Fibroblast of mammary gland (primary cell): ENCODE measurements at places on chromosomes 6 and 20.

DNA sequence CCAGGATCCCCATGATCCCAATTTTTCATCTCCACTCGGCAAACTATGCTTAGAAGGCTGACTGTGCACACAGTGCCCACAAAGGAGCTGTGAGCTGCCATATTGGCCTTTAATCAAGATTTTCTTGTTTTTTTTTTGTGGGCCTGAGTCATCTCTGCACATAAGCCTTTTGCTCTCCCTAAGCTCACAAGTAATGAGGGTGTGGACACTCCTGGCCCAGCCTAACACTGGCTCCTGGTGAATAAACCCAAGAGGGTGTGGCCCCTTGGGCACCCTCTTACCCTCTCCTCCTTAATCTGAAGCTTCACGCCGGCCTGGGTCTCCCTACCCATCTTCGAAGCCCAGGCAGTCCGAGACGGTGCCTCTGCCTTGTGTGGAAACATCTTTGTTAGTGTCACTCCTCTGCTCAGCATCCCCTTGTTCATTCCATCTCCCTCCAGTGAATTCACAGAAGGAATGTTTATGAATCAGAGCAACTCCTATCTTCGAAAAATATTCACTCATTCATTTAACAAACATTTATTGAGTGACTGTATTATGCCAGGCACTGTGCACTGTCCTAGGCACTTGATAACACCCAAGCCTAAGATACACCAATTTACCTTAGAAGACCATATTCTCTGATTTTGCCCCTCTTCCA lies 22.2 kb upstream of the MRPS10 start:
- DNase-seq: peak; percentile 72

DNA sequence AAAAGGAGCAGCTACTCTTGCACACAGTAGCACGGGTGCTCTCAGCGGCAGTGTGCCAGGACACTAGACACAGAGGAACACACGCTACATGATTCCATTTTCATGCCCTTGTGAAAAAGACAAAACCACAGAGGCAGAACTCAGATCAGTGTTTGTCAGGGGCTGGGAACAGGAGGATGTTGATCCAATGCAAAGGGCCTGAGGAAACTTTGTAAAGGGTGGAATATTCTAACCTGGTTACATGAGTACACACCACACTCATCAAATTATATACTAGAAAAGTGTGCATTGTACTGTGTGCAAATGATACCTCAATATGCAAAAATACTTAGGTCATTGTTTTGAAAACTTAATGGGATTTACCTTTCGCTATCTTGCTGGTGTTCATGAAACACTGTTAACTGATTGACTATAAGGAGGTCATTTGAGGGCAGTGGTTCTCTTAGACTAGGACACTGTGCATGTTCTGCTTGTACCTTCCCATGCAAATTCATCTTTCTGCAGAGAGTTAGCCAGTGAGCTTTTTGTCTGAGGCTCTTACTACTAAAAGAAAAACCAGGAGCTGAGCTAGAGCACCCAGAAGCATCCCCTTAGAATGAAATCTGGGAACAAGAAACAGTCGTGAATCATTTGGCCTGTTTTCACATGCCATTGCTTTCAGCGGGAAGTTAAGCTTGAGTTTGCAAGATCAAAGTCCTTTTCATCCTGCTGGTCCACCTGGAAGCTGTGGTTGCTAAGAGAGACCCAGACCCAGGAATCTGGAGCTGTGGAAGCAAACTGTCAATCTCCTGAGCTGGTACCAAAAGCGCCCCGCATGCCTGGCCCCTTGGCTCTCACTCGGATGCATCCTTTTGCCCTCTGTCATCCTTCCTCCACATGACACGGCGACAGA lies 204.8 kb downstream of the TTLL2 start:
- no peak for DNase-seq

GRCh38 chr6:47044397-47044796 lies 2.3 kb upstream of the ADGRF1 start:
- DNase-seq: no peak

DNA sequence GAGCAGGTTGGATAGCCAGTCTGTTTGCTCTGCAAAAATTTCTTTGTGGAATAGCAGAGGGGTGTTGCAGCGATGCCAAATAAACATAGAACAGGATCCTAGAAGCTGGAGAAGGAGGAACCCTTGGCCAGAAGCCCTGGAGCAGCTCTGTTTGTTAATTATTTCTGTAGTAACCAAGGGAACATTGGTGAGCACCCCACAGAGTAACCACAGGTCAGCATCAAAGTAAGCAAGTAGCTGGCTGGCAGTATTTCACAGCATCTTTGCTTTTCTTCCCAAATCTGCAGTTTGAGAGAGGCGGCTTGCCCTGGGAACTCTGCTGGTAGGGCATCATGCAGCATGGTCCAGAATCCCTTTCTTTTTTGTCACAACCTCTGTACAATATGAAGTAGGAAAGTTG lies 12.7 kb upstream of the APMAP start:
- peak; percentile 6 for DNase-seq

- DNase-seq: no peak
Observed at GRCh38 chr6:38701551-38701950, 1.4 kb downstream of the GLO1 start.

GRCh38 chr6:109701774-109702173 lies 10.7 kb downstream of the FIG4 start:
- DNase-seq: no peak

DNA sequence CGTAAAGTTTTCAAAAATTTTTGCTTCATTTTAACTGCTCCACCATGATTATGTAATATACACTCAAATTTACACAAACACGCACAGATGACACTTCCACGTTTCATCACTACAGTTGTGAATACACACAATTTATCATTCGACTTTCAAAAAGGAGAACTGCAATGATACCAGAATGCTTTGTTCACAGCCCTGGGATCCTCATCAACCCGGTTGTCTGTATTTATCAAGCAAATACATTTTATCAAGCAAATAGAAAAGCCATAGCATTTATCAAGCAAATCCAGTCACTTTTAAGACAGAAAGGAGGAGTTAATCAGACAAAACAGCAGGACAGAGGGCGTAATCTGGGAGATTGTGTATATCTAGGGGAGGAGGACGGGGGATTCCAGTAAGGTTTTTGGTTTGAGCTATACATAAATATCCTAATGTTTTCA lies 20.3 kb upstream of the ABT1 start:
- no peak for DNase-seq

DNA sequence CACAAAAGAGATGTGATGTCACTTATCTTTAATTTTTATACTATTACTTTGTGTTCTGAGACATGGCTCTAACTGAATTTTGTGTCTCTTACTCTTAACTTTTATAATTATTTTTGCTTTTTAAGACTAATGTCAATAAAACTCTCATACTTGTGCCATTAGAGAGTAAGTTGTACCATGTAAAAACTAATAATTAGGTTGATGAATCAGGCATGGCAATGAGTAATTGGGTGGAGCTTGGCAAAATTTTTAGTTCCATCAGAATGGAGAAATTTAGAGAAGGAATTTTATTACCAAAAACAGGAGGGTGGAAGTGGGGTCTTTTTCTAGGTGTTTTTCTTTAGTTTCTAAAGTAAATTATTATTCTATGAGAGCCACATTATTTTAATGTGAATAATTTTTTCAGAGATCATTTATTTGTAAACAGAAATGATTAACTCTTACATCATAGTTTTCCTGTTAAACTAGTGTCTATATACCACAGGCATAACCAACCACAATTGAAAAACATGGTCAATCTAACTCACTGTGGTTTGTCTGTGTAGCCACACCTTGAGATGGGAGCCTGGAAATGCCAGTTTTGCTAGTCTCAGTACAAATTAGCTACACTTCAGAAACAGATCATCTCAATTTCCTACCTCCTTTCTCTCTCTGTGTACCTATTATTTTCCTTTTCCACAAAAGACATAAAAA lies 51.8 kb downstream of the ELOVL4 start:
- DNase-seq: peak; percentile 64

GRCh38 chr6:167122041-167122826 lies 662 bp upstream of the CCR6 start:
- no peak for DNase-seq

- no peak for DNase-seq
Observed at GRCh38 chr6:6545616-6546317, 42.8 kb upstream of the LY86 start.

DNA sequence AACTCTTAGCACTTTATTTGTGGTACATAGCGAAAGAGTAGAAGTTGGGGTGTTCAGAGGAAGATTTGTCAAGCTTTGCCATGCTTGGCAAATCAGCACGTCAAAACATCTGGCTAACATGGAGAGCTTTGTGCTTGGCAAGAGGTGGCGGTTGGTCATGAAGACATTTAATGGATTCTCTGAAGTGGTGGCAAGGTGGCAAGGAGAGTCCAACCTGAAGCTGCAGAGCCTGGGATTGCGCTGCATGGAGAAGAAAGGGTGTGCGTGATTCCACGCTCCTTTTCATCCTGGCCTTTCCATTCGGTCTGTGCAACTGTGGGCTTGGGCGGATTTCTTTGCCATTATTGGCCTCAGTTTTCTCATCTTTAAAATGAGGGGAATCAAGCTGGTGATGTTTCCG lies 3.1 kb downstream of the PYGB start:
- no peak for DNase-seq

DNA sequence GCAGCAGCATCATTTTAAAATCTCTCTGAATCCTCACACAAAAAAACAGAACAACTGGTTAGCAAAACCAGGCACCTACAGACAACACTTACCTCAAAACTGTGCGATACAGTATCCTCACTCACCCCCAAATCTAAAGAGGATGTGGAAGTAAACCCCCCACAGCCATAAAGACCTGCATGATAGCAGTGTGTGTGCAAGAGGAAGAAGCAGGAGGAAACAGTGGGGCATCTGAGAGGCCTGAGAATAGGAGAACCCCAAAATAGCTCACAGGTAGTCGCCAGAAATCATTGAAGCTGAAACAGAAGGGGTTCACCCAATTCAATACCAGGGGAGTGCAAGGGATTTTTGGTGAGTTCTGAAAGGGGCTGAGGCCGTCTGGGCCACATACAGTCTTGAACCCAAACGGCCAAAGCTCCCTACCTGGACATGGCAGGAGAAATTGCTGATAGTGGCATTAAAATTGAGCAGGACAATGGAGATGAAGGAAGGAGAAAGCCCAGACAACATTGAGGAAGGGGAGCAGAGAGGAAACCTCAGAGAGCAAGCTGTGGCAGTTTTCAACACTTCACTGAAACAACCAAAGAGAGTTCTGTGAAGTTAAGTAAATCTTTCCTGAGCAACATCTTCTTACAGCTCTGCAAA lies 129.7 kb downstream of the FIG4 start:
- DNase-seq: no peak

DNA sequence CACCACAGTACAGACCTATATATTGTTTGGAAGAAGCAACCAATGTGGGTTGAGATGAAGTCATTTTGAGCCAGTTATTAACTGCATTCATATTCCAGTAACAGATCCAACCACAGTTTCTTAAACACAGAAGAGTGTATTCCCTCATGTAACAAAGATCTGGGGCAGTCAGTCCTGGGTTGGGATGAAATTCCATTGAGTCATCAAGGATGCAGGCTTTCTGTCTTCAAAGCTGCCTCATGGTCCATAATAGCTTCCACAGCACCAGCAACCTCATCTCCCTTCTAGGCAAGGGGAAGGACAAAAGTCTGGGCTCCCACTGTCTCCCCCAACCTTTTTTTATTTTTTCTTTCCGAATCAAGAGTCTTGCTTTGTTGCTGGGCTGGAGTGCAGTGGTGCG lies 2.9 kb upstream of the SOD2 start:
- DNase-seq: peak; percentile 71

GRCh38 chr20:22382742-22383141 lies 201.6 kb downstream of the FOXA2 start:
- peak; percentile 34 for DNase-seq

DNA sequence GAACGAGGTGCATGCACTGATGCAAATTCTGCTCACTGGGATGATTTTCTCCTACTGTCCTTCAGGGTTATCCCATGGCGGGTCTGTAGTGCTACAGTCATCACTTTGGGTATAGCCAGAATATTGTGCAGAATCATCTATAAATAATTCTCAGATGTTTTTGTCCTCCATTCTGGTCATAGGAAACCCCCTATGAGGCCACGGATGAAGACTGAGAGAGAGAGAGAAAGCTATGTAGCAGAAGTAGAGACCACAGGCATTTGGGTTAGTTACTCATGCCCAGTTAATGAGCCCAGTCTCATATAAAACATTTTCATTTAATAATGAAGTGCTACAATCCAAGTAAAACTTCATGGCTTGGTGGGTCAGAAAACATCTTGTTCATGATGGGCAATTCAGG lies 145.1 kb upstream of the PLN start:
- no peak for DNase-seq

- no peak for DNase-seq
Observed at GRCh38 chr6:36101691-36102090, 28.6 kb upstream of the MAPK13 start.

GRCh38 chr20:37166867-37167266 lies 12.3 kb upstream of the RPN2 start:
- no peak for DNase-seq

DNA sequence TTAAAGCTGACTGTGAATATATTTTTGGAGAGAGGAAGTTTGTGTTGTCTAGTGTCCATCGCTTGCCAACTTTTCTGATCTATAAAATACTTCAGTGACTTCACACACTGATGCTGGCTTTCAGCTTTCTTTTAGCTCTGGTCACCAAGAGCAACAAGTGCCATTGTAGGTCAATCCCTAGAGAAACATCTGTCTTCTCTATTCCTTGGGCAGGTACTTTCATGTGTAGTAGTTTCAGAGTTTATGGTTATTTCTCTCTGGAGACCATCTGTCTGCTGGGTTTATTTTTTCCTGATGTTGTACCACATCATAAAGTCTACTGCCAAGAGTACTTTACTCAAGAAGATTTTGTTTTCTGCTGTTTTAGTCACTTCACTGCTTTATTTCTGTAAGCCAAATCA lies 249.9 kb downstream of the KHDC1L start:
- DNase-seq: no peak

DNA sequence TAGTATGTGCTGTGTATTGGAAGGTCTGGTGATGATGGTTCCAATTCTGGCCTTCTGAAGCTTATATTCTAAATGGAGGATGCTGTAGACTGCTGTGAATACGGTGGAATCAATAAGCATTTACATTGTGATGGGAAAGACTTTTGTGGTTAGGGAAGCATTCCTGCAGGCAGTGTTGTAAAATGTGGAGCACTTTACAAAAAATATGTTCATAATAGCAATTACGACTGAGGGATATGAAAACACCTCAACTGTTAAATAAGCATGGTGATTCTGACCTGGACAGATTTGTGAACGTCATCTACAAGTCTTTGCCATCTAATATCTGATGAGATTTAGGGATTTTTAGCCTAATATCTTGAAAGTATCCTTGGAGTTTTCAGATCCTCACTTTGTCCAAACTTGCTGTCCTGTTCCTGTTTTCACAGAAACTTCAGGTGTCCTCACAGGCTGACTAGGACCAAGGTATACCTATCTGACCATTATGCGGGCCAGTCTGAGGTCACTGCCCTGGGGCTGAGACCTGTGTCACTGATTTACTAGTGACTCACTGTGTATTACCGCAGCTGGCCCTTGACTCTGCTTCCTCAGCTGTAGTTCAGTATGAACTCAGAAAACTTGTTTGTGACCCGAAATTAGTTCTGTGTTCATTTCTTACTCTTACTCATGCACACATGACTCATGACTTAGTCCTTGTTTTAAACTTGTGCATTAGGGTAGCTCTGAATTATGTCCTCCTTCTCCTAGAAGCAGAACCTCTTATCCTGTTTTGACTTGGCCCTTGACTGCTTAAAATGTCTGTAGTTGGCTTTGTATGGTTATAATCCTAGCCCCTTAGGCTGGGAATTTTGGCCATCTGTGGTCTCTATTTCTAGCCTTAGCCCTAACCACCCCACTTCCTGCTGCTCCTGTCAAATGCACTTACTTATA lies 343.0 kb downstream of the CDKAL1 start:
- DNase-seq: peak; percentile 97
